SJCRH30 (cell line): ENCODE measurements at places on chromosomes 1 and 21.

- DNase-seq = no peak
Measured at GRCh38 chr21:42198929-42199867, 19.7 kb upstream of the ABCG1 start.

DNA sequence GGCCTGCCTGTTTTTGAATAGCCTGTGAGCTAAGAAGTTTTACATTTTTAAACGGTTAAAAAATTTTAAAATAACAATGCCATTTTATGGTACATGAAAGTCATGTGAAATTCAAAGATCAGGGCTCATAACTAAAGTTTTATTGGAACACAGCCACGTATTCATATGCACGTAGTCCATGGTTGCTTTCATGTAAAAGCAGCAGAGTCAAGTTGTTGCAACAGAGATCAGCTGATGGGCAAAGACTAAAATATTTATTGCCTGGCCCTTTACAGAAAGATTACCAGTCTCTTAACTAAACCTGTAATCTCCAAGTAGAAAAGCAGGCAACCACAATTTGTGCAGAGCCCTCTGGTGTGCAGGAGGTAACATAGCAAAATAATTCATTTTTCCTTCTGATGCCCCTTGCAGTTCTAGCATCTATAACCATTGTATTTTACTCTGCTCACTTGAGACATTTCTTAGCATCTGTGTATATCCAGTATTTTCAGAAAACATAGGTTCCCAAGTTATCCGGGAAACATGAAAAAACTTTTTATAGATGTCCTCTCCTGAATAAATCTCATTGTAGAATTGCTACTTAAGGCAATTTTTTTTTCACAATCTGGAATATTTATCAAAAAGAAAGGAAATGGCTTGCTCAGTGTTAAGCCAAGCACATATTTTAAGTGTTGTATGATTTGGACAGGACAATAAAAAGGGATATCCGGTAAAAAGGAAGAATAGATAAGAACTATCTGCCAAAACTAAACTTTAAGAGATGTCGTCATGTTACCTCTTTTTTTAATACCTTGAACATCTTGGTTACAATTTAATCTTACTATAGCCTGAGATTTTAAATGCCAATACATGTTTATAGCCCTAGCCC is 430.8 kb downstream of the PLPP3 start:
- no peak for DNase-seq

DNA sequence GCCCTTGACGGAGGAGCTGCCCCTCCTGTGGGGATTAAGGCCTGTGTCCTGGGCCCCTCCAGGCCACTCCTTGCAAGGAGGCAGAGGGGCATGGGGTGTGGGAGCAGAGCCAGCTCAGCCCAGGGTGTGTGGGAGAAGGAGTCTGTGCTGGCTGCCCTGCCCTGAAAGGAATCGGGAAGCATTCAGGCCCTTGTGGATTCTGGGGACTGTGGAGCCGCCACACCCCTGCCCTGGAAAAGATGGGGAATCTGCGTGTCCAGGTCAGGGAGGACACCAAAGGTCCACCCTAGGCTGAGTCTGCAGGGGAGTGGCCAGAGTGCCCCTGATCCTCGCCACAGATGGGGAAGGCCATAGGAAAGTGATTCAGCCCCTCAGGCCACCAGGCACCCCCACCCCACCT is 16.5 kb upstream of the PRDM16 start:
- DNase-seq = no peak

DNA sequence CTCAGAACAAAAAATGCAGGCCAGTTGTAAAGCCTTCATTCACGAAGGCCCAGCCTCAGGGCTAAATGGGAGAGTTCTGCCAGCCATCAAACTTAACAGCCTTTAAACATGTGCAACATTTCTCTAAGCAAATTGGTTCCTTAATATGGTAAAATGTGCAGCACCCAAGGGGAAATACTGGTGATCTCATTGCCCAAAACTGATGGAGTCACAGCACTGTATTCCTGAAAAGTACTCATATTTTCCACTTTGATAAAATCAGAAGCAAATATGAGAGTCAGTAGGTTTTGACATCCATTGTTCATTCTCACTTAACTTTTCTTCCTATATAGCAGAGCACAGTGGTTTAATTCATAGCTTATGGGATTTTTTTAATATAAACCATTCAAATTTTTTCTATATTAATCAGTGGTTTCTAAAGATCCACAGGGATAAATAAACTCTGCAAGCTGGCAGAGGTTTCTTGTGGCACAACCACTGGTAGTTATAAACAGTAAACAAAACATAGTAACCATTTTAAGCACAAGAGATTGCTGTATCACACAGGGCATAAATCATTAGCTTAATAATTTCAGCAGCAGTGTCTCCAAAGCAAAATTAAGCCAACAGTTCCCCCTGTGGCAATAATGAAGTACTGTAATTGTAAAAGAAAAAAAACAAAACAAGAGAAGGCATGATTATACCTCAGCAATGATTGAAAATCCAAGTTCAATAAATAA is 106.9 kb upstream of the LYPLAL1 start:
- DNase-seq = no peak

- no peak for DNase-seq
Measured at GRCh38 chr1:175419684-175420517, 227.3 kb upstream of the KIAA0040 start.

- DNase-seq = no peak
Measured at GRCh38 chr1:116110567-116111523, at the start of gene MAB21L3. Gene MAB21L3 (plus strand): TSS chr1:116111399. CDS start chr1:116112616, 1,217 bp downstream.

DNA sequence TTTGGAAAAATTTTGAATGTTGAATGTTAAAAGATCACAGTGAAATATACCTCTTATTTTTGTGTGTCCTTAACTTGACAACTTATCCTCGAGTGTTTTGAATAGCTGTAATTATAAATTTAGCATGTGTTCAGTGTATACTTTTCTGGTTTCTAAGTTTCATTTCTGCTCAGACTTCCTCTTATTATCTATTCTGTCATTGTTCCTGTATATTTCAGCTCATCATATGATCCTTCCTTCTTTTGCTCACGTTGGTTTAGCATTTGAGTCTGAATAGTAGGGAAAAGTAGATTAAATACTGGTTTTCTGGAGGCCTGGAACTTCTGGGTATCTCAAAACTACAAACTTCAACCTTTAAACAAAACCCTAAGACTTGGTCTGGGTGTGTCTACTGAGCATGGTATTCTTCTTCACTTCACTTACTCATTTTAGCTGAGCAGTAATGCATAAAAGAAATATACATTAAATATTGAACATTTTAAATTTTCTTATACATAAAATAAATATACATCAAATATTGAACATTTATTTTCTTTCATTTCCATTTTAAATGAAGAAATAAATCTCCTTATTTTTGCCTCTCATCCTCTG is 3.3 kb upstream of the ATP6V1G3 start:
- DNase-seq = no peak

- DNase-seq = no peak
Measured at GRCh38 chr1:21379571-21379970, 60.4 kb upstream of the NBPF3 start.

DNA sequence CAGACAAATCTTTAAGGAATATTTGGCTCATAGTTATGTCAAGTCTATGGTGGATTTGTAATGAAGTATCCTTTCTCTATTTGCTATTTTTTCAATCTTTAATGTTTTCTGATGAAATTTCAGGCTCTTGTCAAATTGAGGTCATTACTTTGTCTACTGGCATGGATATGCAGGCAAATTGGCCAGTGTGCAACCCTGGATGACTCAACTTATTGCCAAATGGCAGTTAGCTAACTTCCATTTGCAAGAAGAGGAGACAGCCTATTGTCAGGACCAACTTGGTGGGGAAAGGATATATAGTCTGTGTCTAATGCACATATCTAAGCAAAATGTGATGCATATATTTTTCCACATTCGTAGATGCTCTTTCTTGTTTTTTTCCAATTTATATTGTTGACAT is 530.5 kb downstream of the PTBP2 start:
- no peak for DNase-seq

DNA sequence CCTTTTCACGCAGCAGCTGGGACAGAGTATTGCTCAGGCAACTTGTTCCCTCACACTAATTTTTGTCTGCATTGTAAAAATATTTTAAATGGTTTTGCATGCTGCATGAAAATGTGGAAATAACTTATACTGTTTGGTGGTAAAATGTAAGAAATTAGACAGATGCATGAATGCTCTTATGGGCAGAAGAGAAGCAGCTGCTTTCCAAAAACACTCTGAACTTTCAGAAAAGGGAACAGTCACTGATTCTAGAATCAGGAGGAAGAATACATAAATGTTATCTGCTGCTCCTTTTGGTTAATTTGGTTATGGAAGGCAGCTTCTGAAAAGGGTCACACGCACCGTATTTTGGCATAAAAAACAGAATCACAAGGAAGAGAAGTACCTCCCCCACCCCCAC is 87.0 kb upstream of the RUNX1 start:
- DNase-seq = no peak

DNA sequence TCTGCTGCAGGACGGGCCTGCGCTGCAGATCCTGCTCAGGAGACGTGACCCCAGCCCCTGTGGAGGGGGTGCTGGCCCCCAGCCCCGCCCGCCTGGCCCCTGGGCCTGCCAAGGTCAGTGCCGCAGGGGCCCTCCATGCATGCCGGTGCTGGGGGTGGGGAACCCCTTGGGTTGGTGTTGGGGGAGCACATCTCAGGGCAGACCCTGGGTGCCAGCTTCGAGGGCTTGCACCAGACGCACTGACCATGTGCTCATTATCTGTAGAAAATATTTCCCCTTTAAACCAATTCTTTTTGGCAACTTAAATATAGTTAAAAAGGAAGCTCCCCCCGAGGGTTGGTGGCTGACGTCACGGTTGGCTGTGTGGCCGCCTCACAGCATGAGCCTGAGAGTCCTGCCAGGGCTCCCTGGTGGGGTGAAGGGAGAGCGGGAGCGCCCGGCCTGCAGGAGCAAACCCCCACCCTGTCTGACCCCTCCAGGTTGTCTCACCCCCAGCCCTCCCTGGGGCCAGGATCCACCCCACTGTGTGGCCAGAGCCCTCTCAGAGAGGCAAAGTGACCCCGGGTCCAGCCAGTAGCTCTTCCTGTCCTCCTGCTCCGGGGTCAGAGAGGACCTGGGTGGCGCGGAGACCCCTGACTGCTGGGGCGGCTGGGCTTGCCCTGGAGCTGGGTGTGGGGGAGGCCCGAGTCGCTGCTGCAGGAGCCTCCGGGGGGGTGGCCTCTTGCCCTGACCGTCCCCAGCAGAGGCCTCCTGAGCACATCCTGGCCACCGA is 5.3 kb upstream of the PFKL start:
- peak; percentile 36 for DNase-seq

- no peak for DNase-seq
Measured at GRCh38 chr1:47853059-47853458, 144.1 kb downstream of the TRABD2B start.

DNA sequence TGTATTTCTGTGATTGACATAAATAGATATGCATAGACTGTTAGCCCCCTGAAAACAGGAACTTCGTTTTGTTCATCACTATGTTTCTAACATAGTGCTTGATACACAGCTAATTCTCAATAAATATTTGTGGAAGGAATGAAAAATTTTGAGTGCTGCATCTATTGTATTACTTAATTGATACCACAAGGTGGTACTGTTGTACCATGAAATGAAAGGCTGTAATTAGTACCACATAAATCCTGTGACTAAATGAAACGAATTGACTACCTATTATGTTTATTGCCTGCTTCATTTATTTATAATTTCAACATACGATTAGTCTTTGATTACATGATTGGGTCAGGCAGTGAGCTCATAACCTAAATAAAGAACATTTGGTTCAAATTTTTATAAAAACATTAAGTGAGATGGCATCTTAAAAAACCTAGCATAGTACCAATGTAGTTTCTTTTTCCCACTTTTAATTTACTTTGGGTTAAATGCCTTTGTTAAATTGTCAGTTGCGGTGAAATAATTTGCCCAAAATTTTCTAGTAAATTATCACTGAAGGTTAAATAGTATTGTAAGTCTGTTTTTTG is 15.0 kb upstream of the TGFB2 start:
- peak; percentile 76 for DNase-seq

- no peak for DNase-seq
Measured at GRCh38 chr1:112040891-112041740, 51.6 kb upstream of the KCND3 start.

DNA sequence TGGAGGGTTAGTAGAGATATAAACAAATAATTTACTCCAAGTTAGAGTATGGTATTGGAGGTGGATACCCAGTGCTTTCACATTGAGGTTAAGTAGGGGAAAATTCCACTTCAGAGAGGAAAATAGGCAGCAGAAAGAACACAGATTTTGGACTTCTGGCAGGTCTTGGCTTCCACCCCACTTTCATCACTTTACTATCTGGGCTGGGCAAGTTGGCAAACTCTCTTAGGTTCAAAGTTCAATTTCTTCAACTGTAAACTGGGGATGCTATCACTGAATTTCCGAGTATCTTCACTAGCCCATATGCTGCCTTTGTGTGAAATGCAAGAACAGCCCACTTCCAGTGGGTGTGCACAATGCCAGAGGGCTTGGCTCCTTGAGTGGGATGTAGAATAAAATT is 214.9 kb downstream of the GABPA start:
- DNase-seq = no peak

- no peak for DNase-seq
Measured at GRCh38 chr1:216064643-216065042, 358.6 kb downstream of the USH2A start.

GRCh38 chr1:245205396-245205795 is 50.6 kb downstream of the KIF26B start:
- no peak for DNase-seq

DNA sequence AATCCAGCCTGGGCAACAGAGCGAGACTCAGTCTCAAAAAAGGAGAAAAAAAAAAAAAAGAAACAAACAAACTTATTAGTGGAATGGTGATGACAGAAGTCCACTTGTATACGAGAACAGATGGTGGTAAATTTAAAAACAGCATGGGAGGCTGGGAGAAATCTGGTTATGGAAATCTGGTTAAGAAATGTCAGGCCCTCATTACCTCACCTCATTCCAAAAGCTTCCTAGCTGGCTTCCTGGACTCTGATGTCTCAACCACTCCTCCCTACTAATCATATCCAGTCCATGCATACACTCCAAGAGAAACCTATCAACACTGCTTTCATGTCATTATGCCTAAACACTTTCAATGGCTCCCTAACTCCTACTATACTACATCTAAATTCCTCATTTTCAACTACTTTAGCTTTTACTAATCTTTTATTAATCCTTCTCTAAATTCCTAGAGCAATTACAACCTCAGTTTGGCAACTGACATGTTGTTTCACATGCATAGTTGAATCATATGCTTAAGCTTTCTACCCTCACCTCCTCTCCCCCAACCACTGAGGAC is 52.9 kb downstream of the FOXJ3 start:
- no peak for DNase-seq

GRCh38 chr1:22615886-22616285 is 20.5 kb upstream of the C1QA start:
- DNase-seq = no peak

- no peak for DNase-seq
Measured at GRCh38 chr21:36509973-36510664, 30.2 kb upstream of the CLDN14 start.

GRCh38 chr1:157403203-157403602 is 149.1 kb downstream of the FCRL5 start:
- no peak for DNase-seq

GRCh38 chr1:158087320-158087927 is 93.3 kb upstream of the CD1D start:
- peak; percentile 89 for DNase-seq

DNA sequence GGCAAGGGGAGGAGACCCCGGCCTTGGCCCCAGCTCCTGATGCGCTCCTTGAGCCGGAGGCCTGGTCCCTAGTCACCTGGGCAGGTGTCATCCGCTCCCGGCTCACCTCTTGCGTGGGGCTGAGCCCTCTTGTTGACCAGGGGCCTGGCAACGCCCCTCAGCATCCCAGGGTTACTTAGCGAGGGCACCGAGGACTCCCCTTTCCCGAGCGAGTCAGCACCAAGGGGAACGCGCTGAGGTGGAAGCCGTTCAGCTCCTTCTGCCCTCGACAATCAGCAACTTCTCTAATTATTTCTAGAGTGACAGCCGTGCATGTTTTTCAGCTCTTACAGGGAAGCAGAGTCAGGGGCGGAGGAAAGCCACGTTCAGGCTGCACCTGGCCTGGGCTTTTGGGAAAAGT is 522 bp downstream of the SLC45A1 start:
- DNase-seq = no peak
